Putamen (tissue), 1 donor: ENCODE measurements at places on chromosomes 7 and 10.

DNA sequence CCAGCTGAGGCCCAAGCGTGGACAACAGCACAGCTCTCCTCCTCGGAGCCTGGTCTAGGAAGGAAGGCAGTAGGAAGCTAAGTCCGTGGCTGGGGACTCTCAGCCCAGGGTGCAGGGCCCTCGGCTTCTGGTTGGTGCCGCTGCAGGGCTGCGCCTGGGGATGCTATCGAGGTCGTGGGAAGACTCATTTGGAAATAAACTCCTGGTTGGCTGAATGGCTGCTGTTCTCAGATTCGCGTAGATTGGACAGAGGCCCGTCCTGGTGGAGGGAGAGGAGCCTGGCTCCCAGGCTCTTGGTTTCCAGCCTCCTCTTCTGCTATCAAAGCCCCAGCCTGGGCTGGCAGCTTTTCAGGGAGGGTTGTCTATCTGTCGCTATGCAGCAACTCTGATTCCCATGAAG lies 152.6 kb upstream of the FZD8 start:
- no peak for DNase-seq

- DNase-seq, result no peak
Measured at GRCh38 chr7:139886206-139886605, 57.1 kb downstream of the TBXAS1 start.

DNA sequence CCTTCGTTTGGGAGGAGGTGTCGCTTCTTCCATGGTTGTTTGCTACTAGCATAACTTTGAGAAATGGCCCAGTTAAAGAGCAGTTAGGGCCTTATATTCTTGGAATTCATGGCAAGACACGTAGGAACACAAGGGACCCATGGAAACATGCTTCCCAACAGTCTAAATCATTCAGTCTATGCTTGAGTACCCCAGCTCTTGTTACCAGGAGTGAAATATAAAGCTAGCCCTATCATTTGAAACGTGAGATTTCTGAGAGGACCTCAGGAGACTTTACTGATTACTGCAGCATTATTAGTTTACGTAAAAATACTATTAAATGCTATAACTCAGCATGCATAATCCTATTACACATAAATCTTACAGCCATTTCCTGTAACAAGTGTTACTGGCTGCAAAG lies 328.6 kb upstream of the CDC14C start:
- DNase-seq, result no peak

DNA sequence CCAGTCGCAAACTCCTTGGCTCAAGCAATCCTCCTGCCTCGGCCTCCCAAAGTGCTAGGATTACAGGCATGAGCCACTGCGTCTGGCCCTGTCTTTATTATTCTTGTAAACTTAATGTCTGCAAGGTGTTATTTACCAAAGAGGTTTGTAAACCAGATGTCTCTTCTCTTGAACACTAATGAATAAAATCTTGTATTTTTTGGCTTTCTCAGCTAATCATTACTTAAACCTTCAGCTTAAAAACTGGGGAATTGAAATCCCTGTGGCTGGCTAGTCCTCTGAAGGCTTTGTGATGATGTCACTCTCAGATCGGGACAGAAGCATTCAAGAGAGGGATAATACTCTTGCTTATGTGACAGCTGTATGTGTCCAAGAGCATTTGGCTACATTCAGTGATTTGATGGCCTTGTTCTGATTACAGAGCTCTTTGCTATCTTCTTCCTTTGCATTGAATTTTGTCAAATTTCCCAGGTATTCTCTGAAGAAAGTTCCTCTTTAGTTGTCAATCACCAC lies 130.3 kb downstream of the BICC1 start:
- no peak for DNase-seq

GRCh38 chr7:34275624-34276023 lies 370.3 kb downstream of the BMPER start:
- DNase-seq, result no peak

DNA sequence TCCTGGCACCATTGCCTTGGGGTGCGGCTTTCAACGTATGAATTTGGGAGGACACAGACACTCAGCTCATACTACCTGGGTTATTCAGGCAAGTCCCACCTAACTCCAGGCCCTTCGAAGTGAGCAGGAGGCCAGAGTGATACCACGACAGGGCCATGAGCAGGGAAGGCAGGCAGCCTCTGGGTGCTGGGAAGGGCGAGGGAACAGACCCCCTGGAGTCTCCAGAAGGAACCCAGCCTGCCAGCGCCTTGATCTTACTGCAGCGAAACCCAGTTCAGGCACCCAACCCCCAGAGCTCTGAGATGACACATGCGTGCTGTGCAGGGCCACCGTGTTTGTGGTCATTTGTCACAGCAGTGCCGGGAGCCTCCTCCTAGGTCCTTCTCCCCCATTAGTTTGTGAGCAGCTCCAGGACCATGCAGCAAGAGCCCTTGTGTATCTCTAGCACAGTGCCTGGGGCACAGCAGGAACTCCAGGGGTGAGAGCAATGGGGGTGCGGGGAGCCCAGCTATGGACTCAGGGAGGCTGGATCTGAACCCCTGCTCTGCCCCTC lies 7.7 kb upstream of the INSIG1 start:
- no peak for DNase-seq

DNA sequence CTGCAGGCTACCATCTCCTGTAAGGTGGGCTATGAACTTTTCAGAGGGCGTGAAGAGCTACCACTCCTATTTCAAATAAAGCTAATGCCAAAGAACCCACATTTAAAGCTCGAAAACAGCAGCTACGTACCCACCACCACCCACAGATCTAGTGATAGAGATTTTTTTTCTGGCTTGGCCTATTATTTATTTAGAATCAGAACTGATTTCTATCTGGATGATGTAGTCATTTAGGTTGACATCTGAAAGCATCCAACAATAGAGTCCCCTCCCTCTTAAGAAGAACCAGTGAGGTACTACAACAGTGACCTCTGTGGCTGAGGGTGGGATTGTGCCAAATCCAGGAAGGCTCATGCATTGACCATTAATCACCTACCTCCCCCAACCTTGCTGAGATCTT lies 113.8 kb upstream of the ADO start:
- no peak for DNase-seq

GRCh38 chr10:111821871-111822270 lies 361.7 kb downstream of the GPAM start:
- DNase-seq, result no peak

DNA sequence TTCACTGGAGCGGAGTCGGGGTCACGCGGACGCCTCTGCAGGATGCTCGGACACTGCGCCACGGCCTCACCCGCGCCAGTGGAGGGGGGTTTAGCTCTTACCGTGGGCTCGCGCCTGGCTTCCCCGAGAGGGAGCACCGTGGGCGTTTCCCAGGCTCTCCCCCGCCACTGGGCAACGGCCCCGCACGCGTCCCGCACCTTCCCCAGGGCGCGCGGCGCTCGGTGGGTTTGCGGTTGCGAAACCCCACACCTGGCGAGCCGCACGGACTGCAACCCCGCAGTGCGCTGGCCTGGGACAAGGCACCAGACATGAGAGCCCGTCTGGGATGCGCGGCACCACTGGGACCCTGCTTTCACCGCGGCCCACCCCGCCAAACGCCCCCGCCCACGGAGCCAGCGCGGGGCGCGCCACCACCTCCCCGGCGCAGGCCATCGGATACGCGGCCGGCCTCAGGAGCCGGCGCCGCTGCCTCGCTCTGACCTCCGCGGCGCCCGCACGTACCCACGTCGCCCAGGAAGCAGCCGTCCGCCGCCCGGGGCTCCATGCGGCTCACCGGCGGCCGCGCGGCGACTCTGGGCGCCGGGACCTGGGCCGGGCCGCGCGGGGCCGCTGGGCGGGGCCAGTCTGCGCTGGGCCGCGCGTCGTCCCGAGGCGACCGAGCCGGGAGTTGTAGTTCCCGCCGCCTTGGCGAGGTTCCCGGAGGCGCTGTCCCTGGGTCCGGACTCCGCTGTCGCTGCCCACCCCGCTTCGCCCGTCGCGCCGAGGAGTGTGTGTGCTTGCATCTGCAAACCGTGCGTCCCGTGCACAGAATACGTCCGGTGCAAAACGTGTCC lies at the start of gene ASB13:
TSS of gene ASB13 (minus strand) at position 588 of the 833 bp plus-strand sequence. CDS start at position 544, 44 bp downstream.
- DNase-seq, result peak; percentile 68

GRCh38 chr10:114042895-114043531 lies 653 bp upstream of the ADRB1 start:
- peak; percentile 80 for DNase-seq

DNA sequence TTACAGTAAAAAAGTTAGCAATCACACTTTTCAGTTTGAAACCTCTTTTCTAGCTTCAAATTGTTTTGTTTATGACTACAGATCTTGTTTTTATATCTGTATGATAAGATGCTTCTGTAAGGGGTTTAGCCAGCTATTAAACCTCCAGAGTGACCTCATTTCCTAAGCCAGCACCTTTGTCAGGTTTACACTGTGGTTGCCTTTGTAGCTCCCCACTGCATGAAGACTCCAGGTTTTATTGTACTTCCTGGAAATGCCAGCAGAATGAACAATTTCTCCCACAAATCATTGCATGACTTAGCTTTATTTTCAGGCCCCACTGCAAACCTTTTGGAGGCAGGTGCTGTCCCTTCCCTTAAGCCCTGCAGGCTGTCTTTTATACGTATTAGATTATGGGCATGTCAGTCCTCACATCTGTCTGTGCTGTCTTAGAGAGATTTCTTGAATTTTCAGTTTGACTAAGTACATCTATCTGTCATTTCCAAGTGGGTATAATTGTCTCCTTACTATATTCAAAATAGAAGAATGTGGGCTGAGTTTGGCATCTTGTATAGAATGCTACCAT lies 8.2 kb upstream of the AGR3 start:
- no peak for DNase-seq

- DNase-seq, result no peak
Measured at GRCh38 chr10:74976565-74976964, 134.9 kb upstream of the SAMD8 start.

DNA sequence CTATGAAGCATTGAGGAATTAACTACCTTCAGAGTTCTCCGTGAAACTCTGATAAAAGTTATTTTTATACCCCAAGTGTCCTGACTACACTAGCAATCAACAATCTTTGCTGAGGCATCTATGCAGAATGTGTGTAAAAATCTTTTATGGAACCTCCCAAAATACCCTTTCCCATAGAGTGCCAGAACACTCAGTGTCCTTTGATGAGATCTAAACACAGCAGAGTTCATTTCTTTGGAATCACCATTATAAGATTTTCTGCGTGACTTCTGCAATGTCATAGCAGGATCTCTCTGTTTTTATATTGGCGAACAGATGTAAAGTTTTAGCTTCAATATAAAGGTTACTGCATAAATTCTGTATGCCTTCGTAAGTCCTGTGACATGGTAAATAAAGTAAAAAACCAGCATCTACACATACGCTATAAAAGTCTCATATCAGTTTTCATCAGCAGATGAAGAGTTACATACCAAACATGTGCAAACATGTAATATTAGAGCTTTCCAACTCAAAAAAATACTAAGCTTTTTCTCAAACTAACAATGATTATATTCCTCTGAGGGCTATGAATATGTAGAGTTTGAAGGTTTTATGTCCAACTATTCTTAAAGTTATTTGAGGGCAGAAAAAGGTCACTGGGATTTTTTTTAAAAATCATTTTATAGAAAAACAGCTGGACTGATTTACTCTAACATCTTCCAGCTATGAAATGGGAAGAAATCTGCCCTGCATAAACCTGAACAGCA lies 67.2 kb downstream of the SKIDA1 start:
- no peak for DNase-seq

GRCh38 chr10:45433716-45434469 lies 59.9 kb downstream of the ALOX5 start:
- no peak for DNase-seq

DNA sequence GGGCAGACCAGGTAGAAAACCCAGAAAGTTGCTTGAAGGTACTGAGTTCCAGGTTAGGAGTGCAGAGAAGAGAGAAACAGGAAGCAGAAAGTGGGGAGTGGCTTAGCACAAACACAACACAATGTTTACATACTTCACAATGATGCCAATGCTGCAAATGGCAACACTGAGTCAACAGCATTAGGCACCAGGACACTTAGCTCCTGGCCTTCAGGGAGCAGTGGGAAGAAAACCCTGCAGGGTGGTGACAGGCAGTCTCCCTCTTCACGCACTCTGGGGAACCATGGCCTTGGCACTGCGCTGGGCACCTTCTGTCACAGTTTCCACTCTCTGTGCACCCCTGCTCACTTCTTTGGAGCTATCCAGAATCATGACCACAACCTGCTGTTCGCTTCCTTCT lies 7.3 kb downstream of the ICA1 start:
- no peak for DNase-seq

- DNase-seq, result peak; percentile 26
Measured at GRCh38 chr7:134293002-134293740, 23.6 kb downstream of the SLC35B4 start.

- no peak for DNase-seq
Measured at GRCh38 chr7:70432567-70433001, 699.4 kb upstream of the GALNT17 start.

DNA sequence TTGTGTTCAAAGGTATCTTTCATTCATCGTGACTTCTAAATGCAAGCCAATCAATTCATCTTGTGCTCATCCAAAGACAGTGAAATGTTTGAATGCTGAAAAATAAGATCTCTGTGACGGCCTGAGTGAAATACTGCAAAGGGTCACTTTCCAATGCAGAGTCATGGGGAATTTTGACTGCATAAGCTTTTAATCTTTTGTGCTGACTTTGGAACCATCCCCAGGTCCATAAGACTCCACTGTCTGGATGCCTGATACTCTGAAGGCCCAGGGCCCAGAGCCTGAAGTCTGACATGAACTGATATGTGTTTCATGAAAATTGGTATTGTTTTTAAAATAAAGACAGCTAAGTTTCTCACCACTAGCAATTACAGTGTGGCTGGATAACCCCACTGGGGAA lies 39.0 kb downstream of the PPP1R3C start:
- DNase-seq, result no peak

DNA sequence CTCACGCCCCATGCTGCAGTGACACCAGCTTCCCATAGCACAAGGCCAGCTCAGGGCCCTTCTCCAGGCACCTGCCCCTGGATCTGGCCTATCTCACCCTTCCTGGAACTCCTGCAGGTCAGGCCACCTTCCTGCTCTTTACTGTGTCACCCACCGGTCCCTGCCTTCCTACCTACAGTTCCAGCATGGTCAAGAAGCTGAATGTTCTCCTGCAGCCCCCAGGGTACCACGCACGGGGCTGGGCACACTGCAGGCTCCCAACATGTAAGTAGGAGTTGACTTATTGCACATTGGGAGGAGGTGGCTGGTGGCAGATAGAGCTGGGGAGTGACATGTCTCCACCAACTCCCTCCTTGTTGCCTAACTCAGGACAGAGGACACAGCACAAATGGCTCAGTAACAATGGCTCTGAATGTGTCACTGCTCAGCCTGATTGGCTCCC lies 14.5 kb downstream of the ITPRIP start:
- no peak for DNase-seq

- no peak for DNase-seq
Measured at GRCh38 chr7:52715701-52716100, 319.7 kb upstream of the POM121L12 start.

DNA sequence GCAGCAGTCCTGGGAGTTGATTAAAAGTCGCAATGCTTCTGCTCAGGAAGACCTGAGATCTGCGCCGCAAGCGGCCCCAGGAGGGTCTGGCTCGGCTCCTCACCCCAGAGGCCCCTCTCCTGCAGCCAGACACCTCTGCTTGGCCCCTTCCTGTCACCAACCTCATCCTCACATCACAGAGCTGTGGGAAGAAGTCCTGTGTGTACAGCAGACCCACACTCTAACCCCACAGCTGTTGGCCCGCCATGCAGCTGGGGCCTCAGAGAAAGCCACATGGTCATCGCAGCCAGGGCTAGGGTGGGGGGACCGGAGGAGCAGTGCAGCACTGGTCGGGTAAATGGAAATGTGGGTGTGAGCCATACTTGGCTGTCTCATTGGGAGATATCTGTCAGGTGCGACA lies 97.7 kb downstream of the RGS10 start:
- DNase-seq, result no peak
